ENCODE measurements at places on chromosomes 6 and 20.
A peak's percentile ranks its signal among the peaks of the same experiment; 100 is the strongest.

- no peak for DNase-seq
Measured at GRCh38 chr6:56172144-56172543, 75.2 kb downstream of the COL21A1 start.

DNA sequence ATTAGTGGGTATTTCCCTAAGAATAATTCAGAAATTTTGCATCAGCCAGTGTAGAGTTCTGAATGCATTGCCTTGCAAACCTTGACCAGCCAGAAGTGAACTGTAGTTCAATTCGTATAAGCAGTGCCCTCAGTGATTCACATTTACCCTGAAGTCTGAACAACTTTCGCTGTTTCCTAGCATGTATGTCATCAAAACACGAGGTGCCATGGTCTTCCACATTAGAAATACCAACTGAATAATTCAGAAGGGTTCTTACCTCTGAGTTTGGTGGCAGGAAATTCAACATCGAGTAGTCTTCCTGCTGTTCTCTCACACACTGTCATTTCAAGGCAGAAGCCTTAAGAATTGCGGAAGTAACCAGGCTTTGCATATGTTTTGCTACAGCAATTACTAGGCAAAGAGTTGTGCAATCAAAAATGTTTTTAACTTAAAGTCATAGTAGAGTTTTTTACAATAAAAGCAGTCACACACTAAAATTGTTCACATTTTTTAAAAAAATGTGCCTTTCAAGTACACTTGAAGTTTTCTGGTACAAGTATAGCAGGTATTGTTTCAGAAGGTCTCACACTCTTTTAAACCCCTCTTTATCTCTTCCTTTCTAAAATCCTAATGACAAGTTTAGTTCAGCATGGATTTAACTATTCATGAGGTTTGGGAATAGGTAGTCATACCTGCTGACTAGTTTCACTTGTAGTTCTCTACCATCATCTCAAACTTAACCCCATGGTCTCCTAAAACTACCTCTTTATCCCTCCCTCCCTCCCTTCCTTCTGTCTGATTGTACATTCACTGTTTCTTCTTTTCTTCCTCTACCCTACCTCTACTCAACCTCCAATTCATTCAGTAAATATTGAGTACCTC is 118.3 kb downstream of the STXBP5 start:
- DNase-seq = no peak

GRCh38 chr20:52382933-52383332 is 191.4 kb upstream of the ZFP64 start:
- DNase-seq = no peak

DNA sequence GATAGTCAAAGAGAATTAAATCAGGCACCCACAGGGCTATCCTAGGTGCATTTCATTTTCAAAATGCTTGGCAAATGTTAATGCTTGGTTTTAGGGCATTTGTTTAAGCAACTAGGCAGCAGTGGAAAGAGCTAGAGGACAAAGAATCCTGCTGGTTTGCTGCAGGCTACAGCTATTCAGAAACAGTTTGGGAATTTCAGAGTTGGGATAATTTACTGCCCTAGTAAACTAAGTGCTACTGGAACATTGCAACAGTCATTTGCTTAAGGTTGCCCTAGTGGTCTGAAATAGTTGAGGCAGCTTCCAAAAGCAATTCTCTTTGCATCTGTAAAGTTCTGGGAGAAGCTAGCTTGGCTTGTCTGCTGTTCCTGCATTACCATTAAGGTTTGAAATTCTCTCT is 312.7 kb downstream of the LAMA2 start:
- no peak for DNase-seq

GRCh38 chr6:154343473-154344308 is 12.9 kb downstream of the IPCEF1 start:
- DNase-seq = no peak

DNA sequence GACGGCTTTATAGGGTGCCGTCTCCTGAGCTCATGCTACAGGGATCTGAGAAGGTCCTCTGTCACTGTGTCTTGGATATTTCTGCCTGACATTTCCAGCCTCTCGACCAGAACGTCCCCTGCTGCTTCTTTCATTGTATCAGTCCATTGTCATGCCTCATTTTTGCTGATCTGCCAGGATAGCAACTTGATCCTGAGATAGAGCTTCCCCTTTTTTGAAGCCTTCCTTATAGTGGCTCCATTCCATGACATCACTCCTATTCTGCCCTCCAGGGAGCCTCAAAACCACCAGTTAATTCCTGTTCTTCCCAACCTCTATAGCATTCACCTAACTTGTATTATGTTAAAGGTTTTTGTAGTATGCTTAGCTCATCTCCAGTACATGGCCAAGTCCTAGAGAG is 431.8 kb upstream of the NOX3 start:
- DNase-seq = no peak

- DNase-seq = no peak
Measured at GRCh38 chr6:31465718-31466117, 32.2 kb upstream of the MICB start.

DNA sequence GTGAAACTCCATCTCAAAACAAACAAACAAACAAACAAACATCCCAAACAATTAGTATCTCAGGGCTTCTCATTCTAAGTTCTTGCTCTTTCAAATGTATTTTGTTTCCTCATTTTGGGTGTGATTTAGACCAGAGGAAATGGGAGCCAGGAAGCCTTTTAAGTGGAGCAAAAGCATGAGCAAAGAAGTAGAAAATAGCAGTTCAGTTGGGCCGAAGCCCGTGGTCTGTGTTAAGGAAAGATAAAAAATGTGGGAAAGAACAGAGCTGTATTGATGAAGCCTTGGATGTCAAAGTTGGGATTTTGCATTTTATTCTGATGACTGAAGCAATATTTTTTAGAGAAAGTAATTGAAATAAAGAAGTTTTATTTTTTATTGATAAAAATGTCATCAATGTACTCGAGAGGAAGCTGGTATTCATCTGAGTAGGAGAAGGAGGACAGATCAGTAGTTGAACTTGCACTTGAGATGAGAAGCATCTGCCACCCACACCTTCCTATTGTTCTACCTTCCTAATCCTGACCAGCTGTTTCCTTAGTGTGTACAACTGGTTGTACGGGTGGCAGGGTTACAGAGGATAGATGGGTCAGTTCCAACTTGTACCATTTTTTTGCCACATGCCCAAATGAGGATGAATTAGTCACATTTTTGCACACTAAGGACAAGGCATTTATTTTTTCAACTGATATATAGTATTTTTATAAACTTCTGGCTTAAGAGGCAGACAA is 56.1 kb downstream of the KIAA0408 start:
- DNase-seq = no peak

DNA sequence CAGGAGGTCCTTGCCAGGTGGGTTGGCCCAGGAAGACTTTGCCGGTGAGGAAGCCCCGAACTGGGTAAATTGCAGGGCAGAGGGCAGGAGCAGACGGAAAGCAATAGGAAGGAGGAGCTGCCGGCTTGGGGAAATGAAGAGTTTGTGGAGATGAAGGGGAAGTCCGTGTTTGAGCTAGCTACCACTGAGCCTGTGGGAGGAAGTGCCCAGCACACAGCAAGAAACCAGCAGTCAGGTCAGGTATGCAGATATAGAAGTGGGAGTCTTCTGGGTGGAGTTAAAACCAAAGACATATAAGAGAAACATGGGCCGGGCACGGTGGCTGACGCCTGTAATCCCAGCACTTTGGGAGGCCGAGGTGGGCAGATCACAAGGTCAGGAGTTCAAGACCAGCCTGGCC is 34.7 kb downstream of the CD24 start:
- no peak for DNase-seq

- DNase-seq = no peak
Measured at GRCh38 chr6:74857157-74857556, 348.7 kb downstream of the COL12A1 start.

GRCh38 chr6:135159531-135159930 is 21.6 kb upstream of the MYB start:
- DNase-seq = no peak

- DNase-seq = no peak
Measured at GRCh38 chr20:58406422-58407001, 17.5 kb downstream of the VAPB start.

DNA sequence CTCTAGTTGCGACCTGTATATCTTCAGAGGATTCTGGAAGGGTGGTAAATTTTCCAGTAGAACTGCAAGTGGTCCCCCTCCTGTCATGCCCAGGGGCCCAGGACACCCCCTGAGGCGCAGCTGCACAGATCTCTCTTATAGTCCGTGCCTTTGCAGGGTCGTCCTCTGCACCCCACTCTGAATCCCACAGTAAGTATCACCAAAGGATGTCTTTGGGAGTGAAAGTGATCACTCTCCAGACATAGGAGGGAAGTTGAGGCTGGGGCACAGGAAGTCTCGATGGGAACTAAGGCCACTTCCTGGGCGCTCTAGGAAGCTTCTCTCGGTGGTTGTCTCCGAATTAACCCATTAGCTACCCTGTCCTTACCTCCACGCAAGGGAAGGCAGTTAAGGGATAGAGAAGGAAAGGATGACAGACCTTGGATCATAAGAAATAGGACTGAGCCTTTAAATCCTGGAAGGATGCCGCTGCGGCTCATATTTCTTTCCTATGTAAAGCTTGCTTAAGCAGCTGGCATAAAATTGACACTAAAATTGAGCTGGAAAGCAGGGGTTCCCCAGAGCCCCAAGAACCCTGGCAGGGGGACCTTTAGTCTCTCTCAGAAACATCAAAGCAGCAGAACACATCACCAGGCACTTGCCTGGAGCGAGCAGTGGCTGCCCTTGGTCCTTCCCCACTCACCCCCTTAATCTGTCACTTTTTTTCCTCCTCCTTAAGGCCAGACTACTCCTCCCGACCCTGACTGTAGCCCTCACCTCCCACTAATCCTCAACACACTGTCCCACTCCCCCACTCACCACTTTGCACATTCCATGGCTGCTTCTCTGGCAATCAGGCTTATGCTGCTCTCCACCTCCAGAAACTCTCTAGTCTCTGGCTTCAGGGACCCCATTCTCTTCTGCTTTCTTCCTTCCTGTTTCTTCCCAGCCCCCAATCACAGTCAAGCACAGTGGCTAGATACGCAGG is at the start of gene ZKSCAN4:
Gene ZKSCAN4 (minus strand): TSS at position 261 of the 967 bp plus-strand sequence. CDS start 289 bp downstream, outside the sequence.
- peak; percentile 55 for DNase-seq

DNA sequence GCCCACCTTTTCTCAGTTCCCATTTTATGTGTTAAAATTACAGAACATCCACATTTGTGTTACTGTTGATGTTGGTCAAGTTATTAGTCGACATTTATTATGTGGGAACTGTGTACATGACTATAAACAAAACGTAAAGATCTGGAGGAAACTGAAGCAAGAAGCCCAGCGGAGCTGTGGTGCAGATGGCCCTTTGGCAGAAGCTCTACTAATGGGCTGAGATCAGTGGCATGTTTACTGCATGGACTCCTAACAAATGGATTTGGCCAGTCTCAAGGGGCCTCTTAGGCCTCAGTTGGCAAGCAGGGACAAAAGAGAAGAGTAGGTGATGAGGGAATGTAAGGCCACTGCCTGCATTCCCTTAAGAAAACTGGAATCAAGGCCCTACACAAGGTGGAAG is 282.1 kb upstream of the TCF21 start:
- DNase-seq = no peak

- DNase-seq = no peak
Measured at GRCh38 chr6:115120391-115120790, 777.6 kb upstream of the HS3ST5 start.

GRCh38 chr20:56629464-56630085 is 469 bp downstream of the TFAP2C start:
- no peak for DNase-seq

Measured in activated T-helper 1 cell treated with Interleukin-2 at 50 U/mL for 16 hours (primary cell).